ENCODE measurements at places on chromosomes 12 and 14.

DNA sequence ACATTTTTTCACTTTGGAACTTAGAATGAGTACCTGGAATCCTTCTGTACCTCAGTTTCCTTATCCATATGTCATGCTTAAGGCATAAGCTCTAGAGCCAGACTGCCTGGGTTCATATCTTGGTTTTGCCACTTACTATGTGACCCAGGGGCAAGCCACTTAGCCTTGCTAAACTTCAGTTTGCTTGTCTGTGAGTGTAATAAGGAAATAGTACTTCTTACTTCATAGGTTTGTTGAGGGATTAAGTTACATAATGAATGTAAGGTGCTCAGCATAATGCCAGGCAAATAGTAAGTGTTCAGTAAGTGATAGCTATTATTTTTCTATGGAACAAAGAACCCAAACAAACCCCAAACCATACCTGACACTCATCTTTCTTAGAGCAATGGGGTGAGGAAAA, 225.1 kb downstream of the BCAT1 start:
- no peak for DNase-seq

- no peak for DNase-seq
These were observed 36.9 kb downstream of the PSEN1 start for GRCh38 chr14:73173092-73173735.

DNA sequence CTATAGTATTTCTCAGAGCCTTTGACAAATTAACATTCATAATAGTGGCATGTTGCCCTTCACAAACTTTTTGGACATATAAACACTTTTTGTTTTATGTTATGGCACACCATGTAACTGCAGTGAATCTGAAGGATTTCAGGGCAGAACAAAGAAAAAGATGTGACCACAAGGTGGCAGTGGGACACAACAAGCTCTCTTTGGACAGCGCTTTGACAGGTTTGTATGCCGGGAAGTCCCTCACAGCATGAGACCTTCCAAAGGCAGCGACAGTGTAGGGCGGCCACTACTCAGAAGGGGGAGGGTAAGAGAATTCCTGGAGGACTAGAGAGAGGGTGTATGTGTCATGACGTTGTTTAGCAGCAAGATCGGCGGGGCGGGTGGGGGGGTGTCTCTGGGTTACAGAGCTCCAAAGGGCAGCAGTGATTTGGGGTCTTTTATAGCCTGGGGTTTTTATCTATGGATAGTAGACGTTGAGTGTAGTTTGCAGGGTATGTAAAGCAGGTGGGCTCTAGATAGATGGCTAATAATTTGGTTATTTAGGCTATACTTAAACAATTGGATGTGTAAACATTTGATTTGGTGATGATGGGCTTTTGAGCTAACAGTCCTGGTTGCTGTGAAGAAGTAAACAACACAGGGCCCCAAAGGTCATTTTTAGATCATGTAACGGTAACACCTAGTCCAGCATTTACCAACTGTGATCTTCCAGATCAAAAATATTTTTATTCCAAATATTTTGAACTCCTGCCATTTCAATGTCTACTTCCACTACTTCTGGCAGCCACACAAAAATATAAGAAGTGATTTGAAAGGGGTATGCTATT, 22.9 kb downstream of the ETFBKMT start:
- DNase-seq: peak; percentile 43

- DNase-seq: no peak
These were observed 36.3 kb downstream of the PLEKHG7 start for GRCh38 chr12:92739113-92739512.

- no peak for DNase-seq
These were observed 918.7 kb downstream of the AACS start for GRCh38 chr12:125983784-125984500.

DNA sequence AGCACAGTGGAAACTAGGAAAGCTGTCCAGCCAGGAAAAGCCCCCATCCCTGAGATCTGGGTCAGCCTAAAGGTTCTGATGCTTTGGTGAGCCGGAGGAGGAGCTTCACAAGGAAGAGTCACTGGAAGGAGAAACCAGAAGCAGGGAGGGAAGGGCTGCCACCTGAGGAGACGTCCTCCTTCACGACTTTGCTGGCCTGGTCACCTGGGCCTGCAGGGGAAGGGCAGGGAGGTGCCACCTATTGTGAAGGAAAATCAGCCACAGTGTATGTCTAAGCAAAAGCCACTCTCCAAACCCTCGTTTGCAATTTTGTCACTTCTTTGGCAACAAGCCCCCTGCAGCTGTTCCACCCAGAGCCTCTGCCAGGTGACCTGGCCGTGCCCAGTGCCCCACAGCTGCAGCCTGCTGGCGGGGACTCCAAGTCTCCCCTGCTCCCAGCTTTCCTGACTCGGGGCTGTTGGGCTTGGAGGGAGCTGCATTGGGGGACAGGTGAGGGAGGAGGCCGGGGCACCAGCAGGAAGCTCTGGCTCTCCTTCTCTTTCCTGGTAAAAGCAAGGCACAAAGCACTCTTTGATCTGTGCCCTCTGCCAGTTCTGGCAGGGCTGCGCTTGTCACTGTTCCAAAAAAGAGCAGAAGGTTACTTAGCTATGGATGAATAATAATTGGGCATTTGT, 120.9 kb upstream of the BCL2L14 start:
- DNase-seq: no peak

- DNase-seq: no peak
These were observed 5.1 kb downstream of the ARHGDIB start for GRCh38 chr12:14956024-14956891.

DNA sequence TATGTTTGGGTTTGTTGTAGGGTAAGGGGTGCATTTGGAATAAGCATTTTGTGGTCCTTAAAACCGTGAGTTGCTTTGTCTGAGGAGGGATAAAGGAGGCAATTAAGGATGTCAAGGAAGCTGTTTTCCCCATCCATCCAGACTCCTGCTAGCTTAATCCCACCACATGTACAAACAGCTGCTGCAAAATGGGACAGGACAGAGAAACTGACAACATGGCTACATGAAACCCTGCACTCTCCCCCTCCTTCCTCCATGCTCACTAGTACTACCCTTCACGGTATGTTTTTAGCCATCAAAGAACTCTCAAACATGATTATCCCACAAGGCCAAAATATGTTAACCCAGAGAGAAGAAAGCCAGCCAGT, 20.6 kb downstream of the ST8SIA1 start:
- DNase-seq: no peak

- no peak for DNase-seq
These were observed 41.4 kb downstream of the PLEKHG3 start for GRCh38 chr14:64745511-64746091.

DNA sequence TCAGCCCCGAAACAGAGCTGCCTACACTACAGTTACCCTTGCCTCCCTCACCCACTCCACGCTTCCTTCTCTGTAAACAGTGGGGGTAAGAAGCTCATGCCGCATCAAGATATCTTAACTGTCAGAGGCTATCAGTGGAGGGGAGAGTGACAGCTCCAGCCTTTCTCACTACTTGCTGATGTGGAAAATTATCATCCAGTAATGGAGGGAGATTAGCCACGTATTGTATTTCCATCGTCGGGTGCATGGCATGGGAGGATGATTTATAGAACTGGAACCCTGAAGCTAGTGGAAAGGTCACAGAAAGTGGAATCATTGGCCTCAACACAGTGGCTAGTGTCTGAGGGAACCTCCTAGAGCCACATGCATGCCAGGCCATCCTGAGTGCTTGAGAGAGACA, 270.9 kb upstream of the FKBP4 start:
- no peak for DNase-seq

GRCh38 chr14:25484235-25484634, 434.3 kb upstream of the STXBP6 start:
- no peak for DNase-seq

GRCh38 chr14:89399594-89400068, 17.4 kb downstream of the FOXN3 start:
- no peak for DNase-seq

DNA sequence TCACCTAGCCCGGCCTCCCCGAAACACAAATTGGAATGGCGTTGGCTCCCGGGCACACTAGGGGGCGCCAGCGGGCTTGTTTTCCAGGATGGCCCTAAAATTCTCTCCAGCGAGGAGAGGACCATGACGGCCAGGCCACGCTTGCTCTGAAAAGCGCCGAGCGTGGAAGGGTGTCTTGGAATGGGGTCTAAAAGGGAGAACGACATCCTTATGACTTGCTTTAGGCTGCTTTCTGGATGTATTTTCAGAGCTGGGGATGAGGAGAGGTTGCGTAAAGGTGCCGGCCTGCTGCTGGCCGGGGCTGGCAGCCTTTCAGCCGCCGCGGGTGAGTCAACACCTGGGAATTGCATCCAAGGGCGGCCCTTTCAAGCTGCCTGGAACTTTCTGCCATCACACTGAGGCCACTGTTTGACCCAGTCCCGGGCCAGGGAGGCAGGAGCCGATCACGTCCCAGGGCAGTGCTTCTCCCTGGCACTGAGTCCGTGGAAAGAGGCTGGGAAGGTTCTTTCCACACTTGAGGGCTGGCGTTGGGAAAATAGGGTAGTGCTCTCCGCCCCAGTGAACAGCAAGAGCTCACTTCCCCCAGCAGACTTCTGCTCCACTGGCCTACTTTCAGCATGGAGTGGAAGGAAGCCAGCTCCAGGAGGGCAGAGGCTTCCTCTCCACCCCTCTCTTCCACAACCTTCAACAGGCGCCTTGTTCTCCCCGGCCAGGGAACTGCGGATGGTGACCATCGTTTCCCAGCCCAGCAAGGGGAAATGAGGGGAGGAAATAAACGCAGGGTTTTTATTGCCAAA, 216.2 kb downstream of the TTC8 start:
- DNase-seq: peak; percentile 60

- no peak for DNase-seq
These were observed 414.4 kb downstream of the DPF3 start for GRCh38 chr14:72479461-72479931.

- DNase-seq: no peak
These were observed 276.8 kb upstream of the TMPO start for GRCh38 chr12:98238515-98239130.

DNA sequence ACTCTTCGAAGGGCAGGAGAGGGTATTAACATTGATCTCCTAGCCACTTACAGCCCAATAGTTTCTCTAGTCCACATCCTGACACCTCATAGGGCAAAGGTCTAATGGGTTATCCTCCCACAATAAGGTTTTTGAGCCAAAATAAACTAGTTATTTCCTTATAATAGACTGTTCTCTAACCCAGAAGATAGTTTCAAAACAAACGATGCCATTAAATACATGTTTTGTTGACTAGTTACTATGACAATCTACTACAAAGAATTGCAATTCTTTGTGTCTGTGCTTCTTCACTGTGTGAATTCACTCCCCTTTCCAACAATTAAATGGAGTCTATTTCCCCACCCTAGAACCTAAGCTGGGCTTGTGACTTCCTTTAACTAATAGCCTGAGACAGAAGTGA, 6.4 kb upstream of the ACTR10 start:
- no peak for DNase-seq

DNA sequence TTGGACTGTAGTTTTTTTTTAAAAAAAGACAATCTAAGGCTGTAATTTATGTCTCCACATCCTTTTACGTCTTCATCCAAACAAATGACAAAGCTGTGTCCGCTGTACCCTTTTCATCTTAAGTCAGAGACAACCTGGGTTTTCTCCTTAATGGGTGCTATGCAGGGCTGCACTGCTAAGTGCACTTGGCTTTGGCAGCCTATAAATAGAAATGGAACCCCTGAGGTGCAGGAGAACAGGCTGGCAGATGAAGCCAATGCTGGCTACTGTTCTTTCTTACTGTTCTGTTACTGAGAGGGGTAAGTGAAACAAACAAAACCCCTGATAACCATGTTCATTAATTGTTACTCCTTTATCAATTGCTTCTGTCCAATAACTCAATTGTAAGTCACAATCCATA, 47.1 kb upstream of the KICS2 start:
- no peak for DNase-seq

GRCh38 chr12:33245434-33245833, 194.2 kb downstream of the SYT10 start:
- no peak for DNase-seq

Data from stimulated activated CD8-positive, alpha-beta memory T cell treated with anti-CD3 and anti-CD28 coated beads, Interleukin-2, amount 100 ng/mL, for 1 hour (primary cell).